ENCODE measurements at places on chromosomes 11 and 22.
A peak's percentile ranks its signal among the peaks of the same experiment; 100 is the strongest.

- no peak for DNase-seq
These were observed 21.4 kb downstream of the CD6 start for GRCh38 chr11:60992842-60993409.

- DNase-seq = no peak
These were observed 60.2 kb downstream of the SLN start for GRCh38 chr11:107651672-107652071.

DNA sequence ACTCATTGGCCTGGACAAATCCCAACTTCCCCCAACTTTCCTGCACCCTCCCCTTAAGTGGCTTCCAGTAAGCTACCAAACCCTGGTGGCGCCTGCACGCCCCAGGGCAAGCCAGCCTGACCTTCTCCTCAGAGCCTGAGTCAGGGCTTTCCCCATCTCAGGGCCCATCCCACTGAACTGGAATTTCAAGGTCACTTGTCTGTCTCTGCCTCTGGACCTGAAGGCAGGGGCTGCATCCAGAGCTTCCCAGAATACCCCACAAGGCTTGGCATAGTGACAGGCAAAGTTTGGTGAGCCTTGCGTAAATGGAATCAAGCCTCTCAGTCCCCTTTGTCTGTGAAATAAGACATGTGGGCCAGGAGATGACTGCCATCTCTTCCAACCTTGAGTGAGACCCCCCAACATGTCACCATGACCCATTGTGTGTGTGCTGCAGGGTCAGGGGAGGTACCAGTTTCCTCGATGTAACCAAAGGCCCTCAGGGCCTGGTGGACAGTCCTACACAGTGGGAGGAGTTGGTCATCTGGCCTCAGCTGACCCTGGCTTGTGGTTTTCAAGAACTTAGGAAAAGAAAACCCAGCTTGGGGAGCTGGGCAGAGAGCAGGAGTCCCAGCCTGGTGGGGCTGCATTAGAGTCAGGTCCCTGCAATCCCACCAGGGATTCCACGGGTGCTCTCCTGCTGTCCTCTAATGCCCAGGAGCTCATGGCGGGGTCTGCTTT lies 8.9 kb downstream of the ALX4 start:
- DNase-seq = no peak

GRCh38 chr11:116712428-116712827 lies 60.4 kb downstream of the BUD13 start:
- no peak for DNase-seq

DNA sequence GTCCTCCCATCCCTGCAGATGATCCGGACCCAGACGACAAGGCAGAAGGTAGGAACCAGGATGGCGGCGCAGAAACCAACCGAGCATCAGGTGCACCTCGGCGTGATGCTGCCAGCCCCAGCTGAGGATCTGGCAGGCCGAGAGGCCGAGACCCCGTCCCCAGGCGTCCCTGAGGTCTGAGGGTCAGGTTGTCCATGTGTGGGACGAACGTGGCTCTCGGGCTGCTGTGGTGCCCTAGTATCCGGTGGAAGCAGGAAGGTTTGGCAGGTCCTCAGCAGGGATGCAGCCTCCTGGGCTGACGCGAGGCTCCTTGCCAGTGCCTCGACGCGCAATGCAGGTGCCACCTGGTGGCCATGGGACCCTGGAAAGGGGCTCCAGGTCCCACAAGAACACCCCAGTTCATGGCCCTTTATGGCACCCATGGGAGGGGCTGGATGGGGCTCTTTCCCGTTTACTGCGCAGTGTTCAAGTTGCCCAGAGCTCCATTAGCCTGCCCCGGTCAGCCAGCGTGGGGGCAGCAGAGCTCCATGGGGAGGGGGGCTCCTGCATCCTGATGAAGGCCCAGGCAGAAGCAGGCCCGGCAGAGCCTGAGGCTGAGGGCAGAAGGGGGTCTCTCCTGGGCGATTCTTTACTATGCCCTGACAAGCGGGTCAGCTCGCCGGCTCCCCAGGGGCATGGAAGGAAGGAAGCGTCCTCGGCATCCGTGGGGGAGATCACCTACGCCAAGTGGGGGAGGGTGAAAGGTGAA lies 129.9 kb downstream of the CTTN start:
- DNase-seq = no peak

- DNase-seq = no peak
These were observed 157.8 kb downstream of the EFCAB6 start for GRCh38 chr22:43654271-43654670.

GRCh38 chr11:57641011-57641807 lies 8.5 kb downstream of the YPEL4 start:
- DNase-seq = peak; percentile 59

- peak; percentile 52 for DNase-seq
These were observed 1.2 kb downstream of the CARNS1 start for GRCh38 chr11:67416416-67417335.

DNA sequence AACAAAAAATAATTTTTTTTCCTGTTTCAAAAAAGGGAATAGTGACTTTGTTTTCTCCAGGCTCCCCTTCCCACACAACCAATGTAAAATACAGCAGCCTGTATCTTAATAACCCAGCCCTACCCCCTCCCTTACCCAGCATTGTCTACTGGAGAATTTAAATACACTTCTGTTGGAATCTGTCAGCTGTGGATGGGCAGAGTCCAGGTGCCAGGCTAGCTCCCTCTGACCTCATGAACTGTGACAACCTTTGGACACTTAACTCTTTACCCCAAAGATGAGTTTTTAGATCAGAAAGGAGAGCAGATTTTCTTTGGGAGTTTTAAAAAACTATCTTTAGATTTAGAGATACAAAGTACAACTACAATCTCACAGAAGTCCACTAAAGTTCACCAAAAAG lies 42.9 kb downstream of the DDX6 start:
- no peak for DNase-seq

DNA sequence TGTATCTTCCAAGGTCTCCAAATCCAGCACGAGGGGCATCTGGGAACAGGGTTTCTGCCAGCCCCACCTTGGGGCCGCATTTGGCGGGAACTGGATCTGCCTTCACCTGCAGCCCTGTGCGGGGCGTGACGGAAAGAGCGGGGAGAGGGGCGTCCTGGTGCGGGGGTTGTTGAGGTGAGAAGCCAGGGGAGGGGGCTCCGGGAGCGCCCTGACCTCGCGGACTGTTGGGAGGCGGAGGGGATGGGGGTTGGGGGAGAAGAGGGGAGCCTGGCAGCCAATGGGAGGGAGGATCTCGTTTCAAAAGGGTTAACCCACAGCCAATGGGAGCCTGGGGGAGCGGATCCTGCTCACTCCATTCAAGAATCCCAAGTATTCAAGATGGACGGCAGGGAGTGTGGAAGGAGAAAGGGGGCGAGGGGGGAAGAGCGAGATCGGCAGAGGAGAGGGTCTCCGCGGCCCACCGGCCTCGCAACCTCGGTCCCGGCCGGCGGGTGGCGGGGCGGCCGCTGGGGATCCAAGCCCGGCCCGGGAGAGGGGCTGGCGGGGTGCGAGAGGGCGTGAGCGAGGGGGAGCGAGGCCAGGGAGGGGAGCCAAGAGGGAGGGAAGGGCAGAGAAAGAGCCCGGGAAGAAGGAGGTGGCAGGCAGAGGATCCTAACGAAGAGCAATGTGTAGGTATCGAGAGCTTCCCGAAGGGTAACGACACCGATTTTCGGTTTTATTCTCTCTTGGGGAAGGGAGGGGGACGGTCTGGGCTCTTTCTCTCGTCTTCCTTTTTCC lies 11.5 kb downstream of the YPEL4 start:
- DNase-seq = no peak

- DNase-seq = no peak
These were observed 4.9 kb downstream of the PLXNB2 start for GRCh38 chr22:50302564-50302963.

DNA sequence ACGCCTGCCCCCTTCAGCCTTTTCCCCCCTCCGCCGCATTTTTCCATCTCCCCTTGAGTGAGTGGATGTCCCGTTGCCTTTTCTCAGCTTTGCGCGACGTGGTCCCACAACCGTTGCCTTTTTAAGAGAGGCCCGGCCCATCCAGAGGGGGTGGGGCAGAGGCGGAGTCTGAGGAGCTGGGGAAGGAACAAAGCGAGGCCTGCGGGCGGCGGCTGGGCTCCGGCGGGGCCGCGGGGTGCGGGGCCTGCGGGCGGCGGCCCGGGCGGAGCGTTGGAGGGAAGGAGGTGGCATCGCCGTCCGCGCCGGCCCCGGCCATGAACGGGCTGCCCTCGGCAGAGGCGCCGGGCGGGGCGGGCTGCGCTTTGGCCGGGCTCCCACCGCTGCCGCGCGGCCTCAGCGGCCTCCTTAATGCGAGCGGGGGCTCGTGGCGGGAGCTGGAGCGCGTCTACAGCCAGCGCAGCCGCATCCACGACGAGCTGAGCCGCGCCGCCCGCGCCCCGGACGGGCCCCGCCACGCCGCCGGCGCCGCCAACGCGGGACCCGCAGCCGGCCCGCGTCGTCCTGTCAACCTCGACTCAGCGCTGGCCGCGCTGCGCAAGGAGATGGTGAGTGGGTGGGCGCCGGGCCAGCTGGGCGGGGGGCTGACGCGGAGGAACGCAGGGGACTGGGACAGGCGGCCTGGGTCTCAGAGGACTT lies at the start of gene FAM89B:
FAM89B (plus strand) TSS at position 183 of the 696 bp plus-strand sequence; CDS start at position 315, 132 bp downstream.
- no peak for DNase-seq

DNA sequence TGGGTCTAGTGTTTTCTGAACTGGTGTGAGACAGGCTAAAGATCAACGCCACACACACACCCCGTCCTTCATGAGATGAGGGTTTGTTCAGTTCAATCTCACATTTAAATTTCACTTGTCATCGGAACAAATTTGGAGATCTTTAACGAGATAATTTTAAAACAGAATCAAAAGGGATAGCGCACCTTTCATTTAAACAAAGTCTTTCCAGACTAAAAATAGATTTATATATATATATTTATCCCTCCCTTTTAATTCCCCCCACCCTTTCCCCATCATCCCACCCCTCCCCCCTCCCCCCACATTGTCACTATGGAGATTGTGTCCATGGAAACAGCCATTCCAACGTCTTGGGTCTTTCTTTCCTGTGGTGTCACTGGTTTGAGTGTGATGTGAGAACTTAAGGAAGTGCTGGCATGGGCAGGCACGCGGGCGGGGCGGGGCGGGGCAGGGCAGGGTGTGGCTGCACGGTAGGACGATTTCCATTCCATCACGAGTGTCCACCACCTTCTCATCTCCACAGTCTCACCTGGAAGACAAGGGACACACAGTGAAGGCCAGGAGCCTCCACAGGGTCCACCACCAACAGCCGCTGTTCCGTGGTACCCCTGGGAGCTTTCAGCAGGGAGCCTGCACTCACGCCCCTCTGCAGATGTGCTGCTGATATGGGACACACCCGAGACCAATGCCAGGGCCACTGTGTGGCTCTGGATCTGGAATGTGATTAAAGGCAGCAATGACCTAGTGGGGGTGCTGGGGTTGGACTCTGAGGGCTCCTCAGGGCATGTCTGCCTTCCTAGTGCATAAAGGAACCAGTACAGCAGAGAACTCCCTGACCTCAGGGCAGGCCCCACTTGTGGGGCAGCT lies 30.5 kb upstream of the CYP2D6 start:
- DNase-seq = no peak

- DNase-seq = no peak
These were observed 612.2 kb downstream of the CNTN5 start for GRCh38 chr11:99632969-99633368.

DNA sequence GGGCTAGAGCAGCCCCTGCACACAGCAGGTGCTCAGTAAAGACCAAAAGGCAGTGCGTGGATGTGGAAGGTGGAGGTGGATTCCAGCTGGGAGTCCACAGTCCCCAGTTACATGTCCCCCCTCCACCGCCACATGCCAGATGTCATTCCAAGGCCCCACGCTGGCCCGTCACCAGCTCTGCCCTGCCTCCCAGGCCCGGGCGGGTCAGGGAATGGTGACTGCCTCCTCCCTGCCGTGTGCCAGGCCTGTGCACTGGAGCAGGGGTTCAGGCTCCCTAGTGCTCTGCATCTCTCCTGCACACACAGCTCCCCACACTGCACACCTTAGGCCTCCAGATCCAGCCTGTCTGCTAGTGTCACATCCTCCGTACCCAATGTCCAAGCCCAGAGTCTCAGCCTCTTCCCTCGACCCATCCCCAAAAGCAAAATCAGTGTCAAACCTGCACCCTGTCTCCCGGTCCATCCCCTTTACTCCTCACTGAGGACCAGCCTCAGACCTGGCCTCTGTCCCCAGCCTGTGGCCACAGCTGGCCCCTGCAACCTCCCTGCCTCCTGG lies 40.2 kb upstream of the PRODH start:
- DNase-seq = no peak

DNA sequence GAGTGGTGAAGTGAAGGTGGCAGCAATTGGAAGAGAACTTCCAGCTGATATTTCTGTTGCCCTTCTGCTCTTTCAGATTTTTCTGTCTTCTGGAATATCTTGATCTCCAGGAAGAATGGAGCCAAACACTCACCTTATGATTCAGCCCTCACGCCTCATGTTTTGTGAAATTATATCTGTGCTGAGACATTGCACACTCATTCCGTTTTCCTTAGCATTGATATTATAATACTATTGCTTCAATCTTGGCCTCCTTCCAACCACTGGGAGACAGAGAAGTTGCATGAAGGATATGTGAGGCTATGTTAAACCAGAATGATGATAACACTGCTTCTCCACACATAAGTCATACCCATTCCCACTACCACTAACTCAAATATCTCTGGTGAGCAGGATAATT lies 177.9 kb downstream of the ETS1 start:
- DNase-seq = no peak

DNA sequence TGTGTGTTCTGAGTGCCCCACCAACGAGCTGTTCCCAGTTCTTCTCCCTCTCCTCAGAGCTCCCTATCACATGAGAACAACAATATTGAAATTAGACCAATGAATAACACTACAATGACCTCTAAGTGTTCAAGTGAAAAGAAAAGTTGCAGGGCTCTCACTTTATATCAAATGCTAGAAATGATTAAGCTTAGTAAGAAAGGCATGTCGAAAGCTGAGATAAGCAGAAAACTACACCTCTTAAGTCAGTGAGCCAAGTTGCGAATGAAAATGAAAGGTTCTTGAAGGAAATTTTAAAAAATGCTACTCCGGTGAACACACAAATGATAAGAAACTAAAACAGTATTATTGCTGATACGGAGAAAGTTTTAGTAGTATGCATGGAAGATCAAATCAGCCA lies 199.8 kb downstream of the GUCY1A2 start:
- DNase-seq = no peak

DNA sequence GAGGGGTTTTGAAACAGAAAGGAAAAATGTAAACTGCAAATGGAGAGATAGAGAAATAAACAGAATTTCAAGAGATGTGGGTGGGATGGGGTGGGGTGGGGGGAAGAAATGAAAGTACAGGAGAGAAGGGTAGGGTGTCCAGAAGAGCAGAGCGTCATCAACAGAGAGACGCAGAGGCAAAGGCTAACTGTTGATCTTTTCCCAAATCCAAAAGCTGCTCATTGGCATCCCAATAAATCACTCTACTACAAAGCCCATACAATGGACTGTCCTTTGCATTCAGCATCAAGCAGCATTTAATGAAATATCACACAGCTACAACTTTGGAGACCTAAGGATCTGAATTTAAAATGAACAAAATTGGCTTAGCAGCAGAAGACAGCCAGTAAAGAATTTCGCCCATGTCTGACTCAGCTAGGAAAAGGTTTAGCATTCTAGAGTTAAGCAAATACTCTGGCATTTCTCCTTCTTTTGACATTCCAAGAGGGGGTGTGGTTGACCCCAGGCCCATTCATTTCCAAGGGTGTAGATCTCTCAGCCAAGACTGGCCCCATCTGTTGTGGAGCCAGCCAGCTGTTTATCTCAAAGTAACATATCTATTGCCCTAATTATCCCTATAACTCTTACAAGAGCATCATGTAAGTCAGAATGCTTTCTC lies 1.5 kb downstream of the RAB30 start:
- no peak for DNase-seq

- DNase-seq = no peak
These were observed 165.2 kb downstream of the LDLRAD3 start for GRCh38 chr11:36108881-36109589.
